ENCODE measurements at places on chromosomes 1 and 21. TPM values are rescaled to one million over a fixed set of nuclear protein-coding genes. Genes with fewer than 3 reads are reported as not detected.

DNA sequence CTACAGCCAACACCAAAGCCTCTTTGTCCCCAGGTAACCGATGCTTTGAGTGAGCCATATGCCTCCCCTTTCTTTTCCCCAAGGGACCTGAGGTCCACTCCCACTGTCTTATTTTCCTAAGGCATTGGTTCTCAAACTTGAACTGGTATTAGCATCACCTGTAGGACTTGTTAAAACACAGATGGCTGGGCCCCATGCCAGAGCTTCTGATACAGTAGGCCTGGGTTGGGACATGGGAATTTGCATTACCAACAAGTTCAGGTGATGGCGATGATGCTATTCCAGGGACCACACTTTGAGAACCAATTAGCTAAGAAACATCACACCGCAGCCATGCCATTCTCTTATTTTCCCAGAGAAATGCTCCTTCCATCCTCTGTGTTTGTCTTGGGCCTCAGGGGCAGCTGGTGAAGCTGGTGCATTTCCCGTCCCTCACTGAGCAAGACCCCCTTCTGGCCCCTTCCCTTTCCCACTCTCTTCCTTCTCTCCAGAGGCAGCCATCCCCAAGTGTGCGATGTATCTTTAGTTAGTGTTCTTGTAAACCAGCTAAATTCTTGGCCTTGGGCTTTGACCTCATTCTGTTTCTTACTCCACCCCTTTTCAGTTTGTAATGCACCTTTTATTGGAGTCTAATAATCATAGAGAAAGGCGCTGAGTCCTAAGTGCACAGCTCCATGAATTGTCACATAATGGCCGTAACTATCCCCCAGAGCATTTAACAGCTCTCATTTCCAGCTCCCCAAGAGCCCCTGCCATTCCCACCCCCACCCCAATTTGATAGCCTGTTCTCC is 14.2 kb upstream of the TTC22 start:
- no peak for DNase-seq

GRCh38 chr1:61170328-61171238 is 88.2 kb downstream of the NFIA start:
- DNase-seq: no peak

GRCh38 chr1:117573386-117574023 is 32.3 kb upstream of the TENT5C start:
- no peak for DNase-seq

DNA sequence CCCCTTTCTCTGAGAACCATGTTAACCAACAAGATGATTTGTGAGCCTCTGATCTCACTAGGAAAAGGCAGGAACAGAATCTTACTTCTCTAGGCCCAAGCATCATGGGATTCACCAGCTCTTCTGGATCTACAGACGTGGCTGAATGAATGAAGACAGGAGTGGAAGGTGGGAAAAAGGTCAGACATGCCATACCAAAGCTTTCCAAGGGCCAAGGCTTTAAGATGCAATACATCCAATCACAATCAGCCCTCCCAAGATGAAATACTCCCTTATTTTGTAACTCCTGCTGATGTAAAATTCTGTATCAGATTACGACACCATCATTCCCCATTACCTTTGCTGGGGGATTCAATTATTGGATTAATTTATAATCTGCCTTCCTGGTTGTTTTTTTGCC is 80.9 kb downstream of the SSBP3 start:
- peak; percentile 68 for DNase-seq

The CRNN gene
- not detected for total RNA-seq

GRCh38 chr1:66944330-66945274 is 19.8 kb downstream of the MIER1 start:
- DNase-seq: peak; percentile 91

The TMEM53 gene
- 6.4 TPM for total RNA-seq

DNA sequence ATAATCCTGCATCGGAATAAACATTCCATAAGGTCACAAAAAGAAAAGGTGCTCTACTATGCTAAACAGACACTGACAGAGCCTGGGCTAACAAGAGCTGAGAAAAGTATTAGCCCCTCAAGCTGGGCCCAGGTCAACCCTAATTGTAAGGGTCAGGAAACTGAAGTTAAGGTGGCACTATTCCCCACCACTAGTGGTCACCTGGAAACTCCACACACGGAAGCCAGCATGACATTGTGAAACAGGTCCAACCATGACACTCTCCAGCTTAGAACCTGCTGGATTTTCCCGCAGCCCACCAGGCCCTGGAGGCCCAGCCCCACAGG is 1.2 kb downstream of the PTTG1IP start:
- DNase-seq: no peak

The APCS gene
- not detected for total RNA-seq

DNA sequence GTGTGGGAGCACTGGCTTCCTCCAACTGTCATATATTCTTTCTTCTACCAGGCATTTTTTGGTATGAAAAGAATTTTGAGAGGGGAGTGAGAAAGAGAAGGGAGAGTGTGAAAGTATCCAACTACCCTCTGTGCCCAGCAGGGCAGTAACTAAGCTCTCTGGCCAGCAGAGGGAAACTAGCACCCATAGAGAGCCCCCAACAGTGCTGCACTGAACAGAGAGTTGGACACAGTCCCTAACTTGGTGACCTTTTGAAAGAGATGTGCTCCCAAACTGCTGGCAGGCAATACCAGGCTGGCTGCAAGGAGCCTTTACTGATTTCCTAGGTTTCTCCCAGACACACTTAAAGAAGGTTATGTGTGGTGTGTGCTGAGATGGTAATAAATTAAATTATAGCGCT is 118.8 kb upstream of the PBX1 start:
- peak; percentile 43 for DNase-seq

The COL9A2 gene
- total RNA-seq: 1.3 TPM

DNA sequence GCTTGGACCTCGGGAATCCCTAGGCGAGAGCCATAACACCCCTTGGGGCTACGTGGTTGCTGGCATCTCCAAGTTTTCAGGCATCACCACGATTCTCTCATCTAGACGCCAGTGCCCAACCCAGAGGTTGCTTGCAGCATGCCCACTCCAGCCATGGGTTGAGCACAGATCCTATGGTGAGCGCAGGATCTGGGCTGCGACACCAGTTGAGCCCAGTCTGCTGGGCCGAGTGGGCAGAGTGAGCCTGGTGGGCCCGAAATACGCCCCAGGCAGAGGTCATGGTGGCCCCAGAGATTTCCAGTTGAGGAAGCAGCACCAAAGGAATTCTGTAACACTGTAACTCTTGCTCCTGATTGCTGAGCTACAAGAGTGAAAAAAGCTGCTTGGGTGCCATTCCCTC is 46.1 kb upstream of the GRIK1 start:
- no peak for DNase-seq

The AMY2A gene
- total RNA-seq: not detected

DNA sequence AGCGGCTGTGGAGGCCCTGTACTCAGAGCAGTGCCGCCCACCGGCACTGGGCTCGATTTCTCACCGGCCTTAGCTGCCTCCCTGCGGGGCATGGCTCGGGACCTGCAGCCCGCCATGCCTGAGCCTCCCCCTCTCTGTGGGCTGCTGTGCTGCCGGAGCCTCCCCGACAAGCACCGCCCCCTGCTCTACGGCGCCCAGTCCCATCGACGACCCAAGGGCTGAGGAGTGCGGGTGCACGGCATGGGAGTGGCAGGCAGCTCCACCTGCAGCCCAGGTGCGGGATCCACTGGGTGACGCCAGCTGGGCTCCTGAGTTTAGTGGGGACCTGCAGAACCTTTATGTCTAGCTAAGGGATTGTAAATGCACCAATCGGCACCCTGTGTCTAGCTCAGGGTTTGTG is 5.2 kb upstream of the SOD1 start:
- DNase-seq: no peak

DNA sequence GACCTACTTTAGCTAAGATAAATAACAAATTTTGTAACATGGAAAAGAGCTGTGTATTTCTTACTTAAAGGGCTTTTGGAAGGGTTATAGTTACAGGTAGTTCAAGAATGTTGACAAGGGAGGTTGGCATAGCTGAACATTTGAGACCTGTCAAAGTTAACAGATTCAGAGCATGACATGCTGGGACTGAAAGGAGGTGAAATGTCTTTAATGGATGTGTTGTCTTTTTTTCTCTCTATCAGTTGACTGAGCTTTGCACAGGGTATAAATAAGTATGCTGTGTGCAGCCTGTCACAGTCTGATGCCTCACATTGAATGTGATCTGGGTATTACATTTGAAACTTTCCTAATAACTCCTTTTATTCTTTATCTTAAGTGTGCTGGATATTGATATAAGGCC is 411.9 kb upstream of the ZP4 start:
- DNase-seq: no peak

The CEP104 gene
- total RNA-seq: 31.6 TPM

DNA sequence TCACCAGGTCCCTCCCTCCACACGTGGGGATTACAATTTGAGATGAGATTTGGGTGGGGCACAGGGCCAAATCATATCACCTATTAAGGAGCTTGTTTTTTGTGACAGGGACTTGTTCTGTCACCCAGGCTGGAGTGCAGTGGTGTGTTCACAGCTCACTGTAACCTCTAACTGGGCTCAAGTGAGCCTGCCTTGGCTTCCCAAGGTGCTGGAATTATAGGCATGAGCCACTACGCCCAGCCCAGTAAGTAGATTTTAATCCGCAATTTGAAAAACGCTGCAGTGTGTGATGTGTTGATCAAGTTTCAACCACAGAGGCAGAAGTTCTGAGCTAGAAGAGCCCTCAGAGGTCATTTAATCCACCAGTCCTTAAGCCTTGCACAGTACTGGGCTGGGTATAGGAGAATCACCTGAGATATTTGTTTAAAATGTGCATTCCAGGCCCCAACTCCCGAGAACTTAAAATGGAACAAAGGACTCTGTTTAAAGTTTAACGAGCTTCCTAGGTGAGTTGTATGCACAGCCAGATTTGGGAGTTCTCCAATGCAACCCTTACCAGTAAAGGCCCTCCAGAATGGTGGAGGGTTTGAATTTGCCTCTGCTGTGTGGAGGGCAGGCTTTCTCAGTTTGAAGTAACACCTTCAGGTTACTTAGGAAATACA is 13.4 kb downstream of the RPL11 start:
- DNase-seq: no peak

DNA sequence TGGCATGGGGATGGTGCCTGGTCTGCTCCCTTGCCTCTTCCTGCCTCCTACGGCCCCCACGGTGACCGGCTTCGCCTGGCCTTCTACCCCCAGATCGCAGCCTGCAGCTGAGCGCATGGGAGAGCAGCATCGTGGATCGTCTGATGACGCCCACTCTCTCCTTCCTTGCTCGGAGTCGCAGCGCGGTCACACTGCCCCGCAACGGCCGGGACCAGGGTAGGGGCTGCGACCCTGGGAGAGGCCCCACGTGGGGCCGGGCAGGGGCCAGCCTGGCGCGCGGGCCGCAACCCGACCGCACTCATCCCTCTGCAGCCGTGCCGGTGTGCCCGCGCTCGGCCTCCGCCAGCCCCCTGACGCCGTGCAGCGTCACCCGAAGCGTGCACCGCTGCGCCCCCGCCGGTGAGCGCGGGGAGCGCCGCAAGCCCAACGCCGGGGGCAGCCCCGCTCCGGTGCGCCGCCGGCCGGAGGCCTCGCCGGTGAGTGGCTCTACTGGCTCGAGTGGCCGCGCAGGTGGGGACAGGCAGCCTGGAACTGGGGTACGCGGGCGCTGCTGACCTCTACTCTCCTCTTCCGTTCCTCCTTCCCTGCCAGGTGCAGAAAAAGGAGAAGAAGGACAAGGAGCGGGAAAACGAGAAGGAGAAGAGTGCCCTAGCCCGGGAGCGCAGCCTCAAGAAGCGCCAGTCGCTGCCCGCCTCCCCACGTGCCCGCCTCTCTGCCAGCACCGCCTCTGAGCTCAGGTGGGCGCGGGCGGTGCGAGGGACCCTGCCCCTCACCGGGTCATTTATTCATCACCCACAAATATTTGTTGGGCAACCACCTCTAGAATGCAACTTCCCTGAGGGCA is 20.4 kb downstream of the MAP7D1 start:
- DNase-seq: no peak

DNA sequence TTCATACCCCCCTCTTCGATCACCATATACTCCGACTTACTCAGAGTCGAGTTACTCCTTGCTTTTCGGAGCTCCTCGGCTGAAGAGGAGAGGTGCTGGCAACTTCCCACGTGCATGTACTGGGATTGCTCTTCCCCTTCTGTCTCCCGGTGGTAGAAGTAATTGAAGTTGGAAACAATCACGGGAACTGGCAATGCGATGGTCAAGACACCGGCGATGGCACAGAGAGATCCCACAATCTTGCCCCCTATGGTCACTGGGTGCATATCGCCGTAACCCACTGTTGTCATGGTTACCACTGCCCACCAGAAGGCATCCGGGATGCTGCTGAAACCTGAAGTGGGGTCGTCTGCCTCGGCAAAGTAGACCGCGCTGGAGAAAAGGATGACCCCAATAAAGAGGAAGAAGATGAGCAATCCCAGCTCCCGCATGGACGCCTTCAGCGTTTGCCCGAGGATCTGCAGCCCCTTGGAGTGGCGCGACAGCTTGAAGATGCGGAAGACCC is 1.5 kb downstream of the KCNA3 start:
- no peak for DNase-seq

The GPR89B gene
- total RNA-seq: 12.6 TPM

The ZBTB7B gene
- total RNA-seq: 15.8 TPM

GRCh38 chr21:17979763-17980162 is 160.6 kb upstream of the C21orf91 start:
- no peak for DNase-seq

GRCh38 chr1:218299416-218299815 is 14.3 kb downstream of the RRP15 start:
- DNase-seq: peak; percentile 60

DNA sequence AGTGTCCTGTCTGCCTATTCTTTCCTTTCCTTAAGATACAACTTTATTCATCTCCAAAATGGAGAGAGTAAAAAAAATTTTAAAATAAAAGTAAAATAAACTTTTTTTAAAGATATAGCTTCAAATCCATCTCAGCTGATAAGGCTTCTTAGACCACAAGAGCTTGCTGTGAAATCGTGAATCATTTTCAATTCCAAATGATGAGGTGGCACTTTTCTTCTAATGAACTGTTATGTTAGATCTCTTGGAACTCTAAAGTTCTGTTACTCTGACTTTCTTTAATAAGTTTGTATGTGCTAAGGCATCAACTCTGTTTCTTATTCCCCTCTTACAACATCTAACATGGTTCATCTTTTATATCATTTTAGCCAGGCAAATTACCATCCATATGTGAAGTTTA is 4.5 kb downstream of the SH3GLB1 start:
- DNase-seq: peak; percentile 43

GRCh38 chr1:178724728-178725465 is at the start of gene RALGPS2:
Gene RALGPS2 (plus strand): TSS chr1:178725244. CDS start chr1:178776765, 51,521 bp downstream.
- peak; percentile 71 for DNase-seq

DNA sequence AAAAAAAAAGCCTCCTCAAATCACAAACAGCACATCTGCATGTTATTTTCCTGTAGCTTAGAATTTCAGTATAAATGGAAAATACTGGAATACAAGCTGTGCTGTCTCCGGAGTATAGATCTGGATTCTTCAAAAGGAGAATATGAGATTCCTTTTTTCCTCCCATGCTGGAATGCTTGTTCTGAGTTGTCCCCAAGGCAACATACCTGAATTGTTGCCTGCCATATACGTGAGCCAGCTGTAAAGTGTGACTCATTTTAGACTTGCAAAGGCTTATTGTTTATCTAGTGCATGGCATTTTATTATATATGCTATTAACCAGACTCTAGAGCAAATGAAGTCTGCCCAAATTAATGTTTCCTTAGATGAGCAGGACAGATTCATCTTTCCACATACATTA is 95.0 kb upstream of the C1orf105 start:
- DNase-seq: peak; percentile 39

- DNase-seq: no peak
Observed at GRCh38 chr1:48859456-48859855, 82.8 kb upstream of the BEND5 start.

- no peak for DNase-seq
Observed at GRCh38 chr1:244854865-244855578, 9.3 kb downstream of the HNRNPU start.

The DMRTA2 gene
- total RNA-seq: 0.32 TPM

The SLC50A1 gene
- 52.5 TPM for total RNA-seq

The PGLYRP4 gene
- not detected for total RNA-seq

GRCh38 chr1:9657521-9658032 is 6.0 kb downstream of the PIK3CD start:
- no peak for DNase-seq
